NCI-H748 treated with DMSO at 0.1 percent for 48 hours (cell line): ENCODE measurements at places on chromosomes 3 and 15.

- DNase-seq, result no peak
These were observed 385.8 kb upstream of the CNTN6 start for GRCh38 chr3:707041-707440.

GRCh38 chr3:73773233-73773632, 148.5 kb upstream of the PDZRN3 start:
- no peak for DNase-seq

- DNase-seq, result peak; percentile 95
These were observed 229.6 kb downstream of the BBX start for GRCh38 chr3:107752202-107752990.

- DNase-seq, result no peak
These were observed 2.7 kb downstream of the ARPP21 start for GRCh38 chr3:35641920-35642527.

- DNase-seq, result no peak
These were observed 146.6 kb upstream of the TPM1 start for GRCh38 chr15:62895905-62896316.

DNA sequence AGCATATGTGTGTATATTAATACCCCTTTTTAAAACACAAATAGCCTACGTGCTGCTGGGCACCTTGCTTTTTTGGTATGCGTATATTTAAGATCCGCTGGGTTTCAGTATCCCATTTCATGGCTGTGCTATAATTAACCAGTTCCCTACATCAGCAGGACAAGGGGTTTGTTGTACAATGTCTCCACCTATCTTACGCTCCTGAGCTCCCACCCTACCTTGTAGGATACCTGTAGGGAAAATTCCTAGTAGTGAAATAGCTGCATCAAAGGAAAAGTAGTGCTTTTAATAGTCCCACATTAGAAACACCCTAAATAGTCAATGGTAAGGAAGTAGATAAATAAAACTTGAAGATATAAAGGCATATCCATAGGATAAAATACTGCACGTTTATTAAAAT, 1.4 kb downstream of the MAP6D1 start:
- DNase-seq, result peak; percentile 19
